ENCODE measurements at places on chromosomes 16 and 17. TPM values are rescaled to one million over a fixed set of nuclear protein-coding genes. Genes with fewer than 3 reads are reported as not detected.

Gene RNF157
- total RNA-seq: 0.11 TPM

Gene SDR42E2
- total RNA-seq: not detected

Gene CCL4L2
- total RNA-seq: 0.35 TPM

Gene NPIPB6
- total RNA-seq: 3.8 TPM

Gene CRHR1
- total RNA-seq: not detected

Gene ATP2A3
- total RNA-seq: 2.7 TPM

Gene PPP1R1B
- total RNA-seq: 4.3 TPM

Gene ARHGDIG
- total RNA-seq: not detected

Gene FBXW10
- 0.09 TPM for total RNA-seq

Gene BCL6B
- total RNA-seq: 0.79 TPM

Gene KRTAP4-7
- not detected for total RNA-seq

Gene DNAH2
- total RNA-seq: under 0.01 TPM

Gene ACSM5
- total RNA-seq: 1.00 TPM

Gene KRT12
- total RNA-seq: not detected

Gene CDH3
- total RNA-seq: 145 TPM

Gene KRT40
- not detected for total RNA-seq

Gene ODAD4
- not detected for total RNA-seq

Gene WRAP53
- total RNA-seq: 3.5 TPM

Gene EME1
- 0.57 TPM for total RNA-seq

Measured in esophagus squamous epithelium (tissue), 5 donors.